ENCODE measurements at places on chromosomes 13 and 19.

DNA sequence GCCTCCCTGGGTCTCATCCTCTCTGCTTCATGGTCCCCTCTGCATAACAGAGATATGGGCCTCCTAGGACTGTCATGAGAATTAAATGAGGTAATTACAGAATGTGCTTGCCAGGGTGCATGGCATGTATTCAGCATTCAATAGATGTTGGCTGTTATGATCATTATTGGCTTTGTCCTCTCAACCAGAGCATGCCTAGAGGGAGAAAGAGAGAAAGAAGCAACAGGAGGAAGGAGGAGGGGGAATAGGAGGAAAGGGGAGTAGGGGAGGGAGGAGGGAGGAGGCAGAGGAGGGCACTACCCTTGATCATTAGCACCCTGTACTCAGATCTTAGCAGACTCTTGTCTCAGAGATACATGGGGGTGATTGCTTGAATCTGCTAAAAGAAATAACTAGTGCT is 41.0 kb upstream of the SIAH3 start:
- no peak for DNase-seq

GRCh38 chr13:59461411-59461810 is 702.3 kb downstream of the DIAPH3 start:
- no peak for DNase-seq

DNA sequence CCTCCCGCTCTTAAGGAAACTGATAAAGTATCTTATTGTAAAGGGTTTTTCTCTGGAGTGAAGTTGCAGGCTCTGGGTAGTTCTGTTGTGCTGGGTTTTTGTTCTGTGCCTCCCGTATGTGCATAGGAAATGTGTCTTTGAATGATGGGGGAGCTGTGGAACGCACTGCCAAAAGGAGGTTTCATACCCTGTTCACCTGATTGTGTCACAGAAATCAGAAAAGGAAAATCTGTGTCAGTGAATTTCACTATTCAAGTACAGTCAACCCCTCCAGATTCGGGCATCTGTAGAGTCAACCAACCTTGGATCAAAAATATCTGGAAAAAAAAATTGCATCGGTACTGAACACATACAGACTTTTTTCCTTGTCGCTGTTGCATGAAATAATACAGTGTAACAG is 127.8 kb downstream of the MRPL57 start:
- DNase-seq = no peak

GRCh38 chr19:17725422-17726078 is 6.3 kb downstream of the MAP1S start:
- no peak for DNase-seq

DNA sequence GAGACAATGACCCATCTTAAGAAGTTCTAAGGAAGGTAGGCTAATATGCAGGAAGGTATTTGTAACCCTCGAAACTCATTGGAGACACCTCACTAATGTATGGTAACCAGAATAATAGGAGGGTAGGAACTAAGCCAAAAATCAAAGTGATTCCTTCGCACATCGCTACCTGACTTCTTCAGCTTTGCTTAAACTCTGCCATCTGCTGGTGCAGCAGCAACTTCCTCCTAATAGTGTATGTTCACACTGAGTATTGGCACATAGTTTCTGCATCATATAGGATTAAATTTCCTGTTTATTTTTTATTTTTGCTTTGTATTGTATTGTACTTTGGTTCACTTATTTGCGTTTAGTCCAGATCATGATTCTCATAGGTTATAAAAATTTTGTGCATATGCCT is 676.2 kb downstream of the GPC5 start:
- DNase-seq = peak; percentile 2

DNA sequence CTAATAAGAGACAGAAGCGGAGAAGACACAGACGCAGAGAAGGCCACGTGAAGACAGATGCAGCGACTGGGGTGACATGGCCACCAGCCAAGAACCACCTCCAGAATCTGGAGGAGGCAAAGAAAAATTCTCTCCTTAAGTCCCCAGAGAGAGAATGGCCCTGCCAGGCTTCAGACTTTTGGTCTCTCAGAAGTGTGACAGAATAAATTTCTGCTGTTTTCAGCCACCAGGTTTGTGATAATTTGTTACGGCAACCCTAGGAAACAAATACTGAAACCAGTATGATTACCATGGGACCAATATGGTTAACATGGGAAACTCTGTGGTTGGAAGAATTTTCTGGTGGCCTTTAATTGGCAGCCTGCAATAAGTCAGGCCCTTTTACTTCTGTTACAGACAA is 63.9 kb upstream of the DOCK9 start:
- no peak for DNase-seq
